ENCODE measurements at places on chromosomes 6 and 20.

- H3K27me3 ChIP-seq, result peaks cover 70% of the 10 kb centered on the region
- no peaks in the 10 kb centered on the region for H3K36me3 ChIP-seq
- H3K4me3 ChIP-seq, result no peak overlapping the region
- H3K4me1 ChIP-seq, result no peaks in the 10 kb centered on the region
- H3K27ac ChIP-seq, result no peak overlapping the region
Measured at GRCh38 chr20:37627060-37627766, 66.6 kb upstream of the CTNNBL1 start.

GRCh38 chr6:89180971-89181370 is 35.1 kb downstream of the PM20D2 start:
- DNase-seq, result no peak
- no peaks in the 10 kb centered on the region for H3K4me1 ChIP-seq
- no peak overlapping the region for H3K4me3 ChIP-seq
- H3K27me3 ChIP-seq, result peaks cover 7% of the 10 kb centered on the region
- H3K27ac ChIP-seq, result no peak overlapping the region

DNA sequence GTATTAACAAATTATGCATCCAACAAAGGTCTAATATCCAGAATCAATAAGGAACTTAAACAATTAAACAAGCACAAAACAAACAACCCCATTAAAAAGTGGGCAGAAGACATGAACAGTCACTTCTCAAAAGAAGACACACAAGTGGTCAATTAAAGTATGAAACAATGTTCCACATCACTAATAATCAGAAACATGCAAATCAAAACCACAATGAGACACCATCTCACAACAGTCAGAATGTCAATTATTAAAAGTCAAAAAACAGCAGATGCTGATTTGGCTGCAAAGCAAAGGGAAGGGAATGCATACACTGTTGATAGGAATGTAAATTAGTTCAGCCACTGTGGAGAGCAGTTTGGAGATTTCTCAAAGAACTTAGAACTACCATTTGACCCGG is 129.3 kb downstream of the PFDN4 start:
- H3K4me1 ChIP-seq, result no peaks in the 10 kb centered on the region
- H3K4me3 ChIP-seq, result no peak overlapping the region
- H3K27me3 ChIP-seq, result peaks cover 15% of the 10 kb centered on the region
- H3K36me3 ChIP-seq, result no peaks in the 10 kb centered on the region
- no peak overlapping the region for H3K27ac ChIP-seq

- no peaks in the 10 kb centered on the region for H3K36me3 ChIP-seq
- peaks cover 6% of the 10 kb centered on the region for H3K27me3 ChIP-seq
- H3K27ac ChIP-seq, result no peak overlapping the region
- H3K4me3 ChIP-seq, result no peak overlapping the region
- no peak for DNase-seq
Measured at GRCh38 chr20:34143951-34144350, 31.9 kb upstream of the EIF2S2 start.

GRCh38 chr6:130306377-130306776 is 59.4 kb upstream of the TMEM200A start:
- H3K4me3 ChIP-seq, result no peak overlapping the region
- H3K27me3 ChIP-seq, result no peaks in the 10 kb centered on the region
- H3K4me1 ChIP-seq, result no peaks in the 10 kb centered on the region
- H3K36me3 ChIP-seq, result no peaks in the 10 kb centered on the region
- DNase-seq, result no peak
- no peak overlapping the region for H3K27ac ChIP-seq

GRCh38 chr6:40791004-40791403 is 203.8 kb upstream of the LRFN2 start:
- no peaks in the 10 kb centered on the region for H3K27me3 ChIP-seq
- H3K36me3 ChIP-seq, result no peaks in the 10 kb centered on the region
- H3K4me3 ChIP-seq, result no peak overlapping the region
- DNase-seq, result no peak
- H3K27ac ChIP-seq, result no peak overlapping the region
- peaks cover 33% of the 10 kb centered on the region for H3K4me1 ChIP-seq
